Effector memory CD4-positive, alpha-beta T cell (primary cell): ENCODE measurements at places on chromosomes 3 and 15.

GRCh38 chr3:155712008-155712407 lies 32.9 kb downstream of the PLCH1 start:
- no peak for DNase-seq

DNA sequence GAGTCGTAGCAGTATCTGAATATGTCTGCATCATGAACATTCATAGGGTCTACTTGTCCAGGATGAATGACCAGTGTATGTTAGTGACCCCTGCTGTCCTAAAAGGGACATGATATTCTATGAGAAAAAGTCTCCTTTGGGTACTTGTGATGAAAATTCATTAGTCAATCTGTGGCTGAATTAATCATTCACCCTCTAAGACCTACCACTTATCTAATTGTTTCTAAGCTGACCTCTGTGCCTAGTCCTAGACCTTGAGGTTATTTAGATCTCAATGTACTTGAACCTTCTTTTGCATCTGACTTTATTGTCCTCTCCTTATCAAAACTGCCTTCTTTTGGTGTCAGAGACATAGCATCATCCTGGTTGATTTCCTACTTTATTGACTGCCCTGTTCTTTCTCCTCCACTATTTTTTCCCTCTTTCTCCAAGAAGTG lies 799.3 kb downstream of the DIPK2A start:
- no peak for DNase-seq

DNA sequence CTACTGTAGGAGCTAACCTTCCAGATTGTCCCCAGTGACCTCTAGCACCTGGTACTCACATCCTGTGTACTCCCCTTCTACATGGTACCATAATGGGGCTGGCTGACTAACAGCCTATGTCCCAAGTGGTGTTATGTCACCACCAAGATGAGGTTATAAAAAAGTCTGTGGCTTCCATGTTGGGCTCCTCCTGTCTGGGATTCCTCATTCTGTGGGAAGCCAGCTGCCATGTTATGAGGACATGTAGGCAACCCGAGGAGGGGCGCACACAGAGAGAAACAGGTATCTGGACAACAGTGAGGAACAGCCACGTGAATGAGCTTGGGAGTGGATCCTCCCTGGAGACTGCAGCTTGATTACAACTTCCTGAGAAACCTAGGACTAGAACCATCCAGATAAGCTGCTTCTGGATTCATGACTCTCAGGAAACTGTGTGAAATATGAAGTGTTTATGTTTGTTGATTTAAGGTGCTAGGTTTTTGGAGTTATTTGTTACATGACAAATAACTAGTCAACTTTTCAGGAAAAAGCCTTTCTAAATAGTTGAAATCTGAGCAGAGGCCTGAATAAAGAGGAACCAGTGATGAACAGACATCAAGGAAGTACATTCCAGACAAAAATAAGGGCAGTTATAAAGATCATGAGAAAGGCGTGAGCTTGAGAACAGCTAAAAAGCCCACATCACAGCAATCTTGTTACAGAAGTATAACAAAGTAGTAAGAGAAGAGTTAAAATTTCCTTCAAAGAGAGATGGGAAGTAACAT lies 21.7 kb downstream of the GOLIM4 start:
- DNase-seq: no peak

DNA sequence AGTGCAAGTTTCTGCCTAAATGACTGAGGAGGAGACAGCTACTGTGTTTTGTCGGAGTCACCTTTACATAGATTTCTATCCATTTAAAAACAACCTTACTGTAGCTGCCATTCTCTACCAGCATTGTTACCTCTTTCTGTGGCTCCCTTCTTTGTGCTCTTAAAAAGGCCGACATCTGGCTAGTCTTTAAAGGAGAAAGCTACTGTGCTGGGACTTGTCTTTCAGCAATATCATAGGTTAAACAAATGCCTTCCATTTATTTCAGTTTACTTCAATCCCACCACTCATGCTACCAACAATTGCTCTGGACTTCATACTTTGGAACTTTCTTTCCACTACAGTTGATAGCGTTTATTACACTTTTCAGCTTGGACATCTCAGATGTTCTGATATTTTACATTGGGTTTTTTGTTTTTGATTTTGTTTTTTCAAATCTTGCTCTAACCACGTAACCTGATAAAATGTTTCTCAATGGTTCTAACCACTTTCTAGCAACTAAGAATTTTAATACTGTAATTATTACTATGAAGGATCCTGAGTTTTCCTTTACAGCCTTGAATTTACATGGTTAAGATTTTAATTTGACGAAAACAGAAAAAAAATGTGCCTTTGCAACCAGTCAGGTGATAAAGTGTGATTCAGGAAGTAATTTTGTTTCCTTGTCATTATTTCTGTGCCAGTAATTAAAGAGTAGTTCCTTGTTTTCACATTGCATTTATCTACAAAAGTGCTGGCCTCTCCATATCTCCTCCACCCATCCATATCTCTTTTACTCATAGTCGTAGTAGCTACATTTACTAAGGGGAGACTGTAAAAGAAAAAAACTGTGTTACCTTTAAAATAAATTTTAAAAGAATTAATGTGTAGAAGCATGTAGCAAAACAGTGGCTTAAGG lies 1.3 kb upstream of the CBLB start:
- no peak for DNase-seq

DNA sequence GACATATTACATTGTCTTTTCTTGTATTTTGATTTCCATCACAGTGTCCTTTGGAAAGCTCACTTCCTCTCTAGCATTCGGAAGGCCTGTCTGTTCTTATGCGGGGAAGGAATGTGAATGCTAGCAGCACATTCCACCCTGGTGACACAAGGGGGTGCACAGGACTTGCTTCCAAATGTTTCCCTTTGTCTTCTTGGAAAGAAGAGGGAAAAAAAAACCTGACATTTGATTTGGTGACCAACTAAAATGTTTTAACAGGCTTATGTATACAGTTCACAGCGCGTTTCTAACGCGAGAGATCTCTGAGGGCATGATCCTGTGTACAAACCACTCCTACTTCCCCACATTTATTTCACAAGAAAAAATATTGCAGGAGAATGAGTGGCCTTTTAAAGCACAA lies 107.6 kb upstream of the FXR1 start:
- no peak for DNase-seq
